ENCODE measurements at places on chromosomes 3 and 15.

DNA sequence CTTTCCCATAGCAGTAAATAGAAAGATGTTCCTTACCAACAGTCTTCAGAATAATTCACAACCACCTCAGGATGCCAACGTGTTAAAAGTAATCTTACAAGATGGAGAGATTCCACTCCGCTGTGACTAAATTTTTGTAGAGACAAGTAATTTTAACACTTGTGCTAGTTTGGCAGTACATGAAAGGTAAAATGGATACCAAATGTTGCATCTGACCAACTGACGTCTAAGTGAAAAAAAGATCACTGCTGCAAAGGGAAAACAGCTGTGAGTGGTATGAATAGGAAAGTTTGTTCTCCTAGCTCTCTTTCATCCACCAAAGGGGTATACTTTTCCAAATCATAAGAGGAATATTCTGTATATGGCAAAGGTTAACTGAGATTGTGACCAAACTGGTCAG, 2.6 kb downstream of the SPG21 start:
- DNase-seq = no peak

DNA sequence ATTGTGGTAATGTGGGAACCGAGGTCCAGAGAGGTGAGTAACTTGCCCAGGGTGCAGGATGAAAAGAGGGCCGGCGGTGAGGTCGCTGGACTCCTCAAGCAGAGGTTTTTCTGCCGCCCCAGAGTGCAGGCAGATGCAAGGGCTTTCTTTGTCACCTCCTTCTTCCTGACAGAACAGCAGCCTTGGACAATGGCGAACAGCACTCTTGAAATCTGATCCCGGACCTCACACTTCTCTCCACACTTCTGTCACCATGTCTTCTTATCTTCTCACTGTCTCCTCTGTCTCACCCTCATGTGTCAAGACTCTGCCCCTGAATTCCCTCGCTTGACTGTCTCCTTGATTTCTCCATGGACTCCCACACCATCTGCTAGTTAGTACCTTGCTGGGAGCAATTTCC, 15.4 kb upstream of the VPS8 start:
- no peak for DNase-seq

DNA sequence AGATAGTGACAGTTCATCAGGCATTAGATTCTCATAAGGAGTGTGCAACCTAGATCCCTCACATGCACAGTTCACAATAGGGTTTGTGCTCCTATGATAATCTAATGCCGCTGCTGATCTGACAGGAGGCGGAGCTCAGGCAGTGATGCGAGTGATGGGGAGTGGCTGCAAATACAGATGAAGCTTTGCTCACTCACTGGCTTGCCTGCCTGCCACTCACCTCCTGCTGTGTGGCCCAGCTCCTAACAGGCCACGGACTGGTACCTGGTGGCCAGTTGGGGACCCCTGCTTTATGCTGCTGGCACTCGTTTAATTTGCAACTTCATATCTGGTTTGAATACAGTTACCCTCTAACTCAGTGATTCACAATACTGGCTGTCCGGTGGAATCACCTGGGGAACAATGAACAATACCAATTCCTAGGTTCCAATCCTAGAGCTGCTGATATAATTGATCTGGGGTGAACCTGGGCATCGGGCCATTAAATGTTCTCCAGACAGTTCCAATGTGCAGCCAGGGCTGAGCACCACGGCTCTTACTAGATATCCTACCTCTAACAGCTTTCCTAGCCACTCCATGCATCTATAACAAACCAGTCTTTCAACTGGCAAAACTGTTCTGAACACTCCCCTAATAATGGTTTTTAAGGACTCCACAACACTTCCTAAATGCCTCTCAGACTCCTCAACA, 131.4 kb downstream of the ATP1B3 start:
- no peak for DNase-seq

DNA sequence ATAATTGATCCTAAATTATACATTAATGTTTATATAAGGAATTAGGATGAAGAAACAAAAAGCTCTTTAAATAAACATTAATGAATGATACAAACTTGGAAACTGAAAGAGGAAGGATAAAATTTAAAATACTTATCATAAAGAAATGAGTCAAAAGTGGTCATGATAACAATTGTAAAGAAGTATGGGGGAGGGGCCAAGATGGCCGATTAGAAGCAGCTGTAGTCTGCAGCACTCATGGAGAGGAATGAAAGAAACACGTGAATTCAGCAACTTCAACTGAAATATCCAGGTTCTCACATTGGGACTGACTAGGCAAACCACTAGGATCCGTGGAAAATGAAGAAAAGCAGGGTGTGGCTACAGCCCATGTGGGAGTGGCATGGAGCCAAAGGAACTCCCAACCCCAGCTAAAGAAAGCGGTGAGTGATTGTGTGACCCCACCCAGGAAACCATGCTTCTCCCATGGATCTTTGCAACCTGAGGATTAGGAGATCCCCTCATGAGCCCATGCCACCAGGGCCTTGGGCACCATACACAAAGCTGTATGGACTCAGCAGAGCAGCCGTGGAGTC, 13.1 kb upstream of the CP start:
- no peak for DNase-seq

- no peak for DNase-seq
Observed at GRCh38 chr15:67918205-67918861, 78.5 kb upstream of the RNU6-1 start.

DNA sequence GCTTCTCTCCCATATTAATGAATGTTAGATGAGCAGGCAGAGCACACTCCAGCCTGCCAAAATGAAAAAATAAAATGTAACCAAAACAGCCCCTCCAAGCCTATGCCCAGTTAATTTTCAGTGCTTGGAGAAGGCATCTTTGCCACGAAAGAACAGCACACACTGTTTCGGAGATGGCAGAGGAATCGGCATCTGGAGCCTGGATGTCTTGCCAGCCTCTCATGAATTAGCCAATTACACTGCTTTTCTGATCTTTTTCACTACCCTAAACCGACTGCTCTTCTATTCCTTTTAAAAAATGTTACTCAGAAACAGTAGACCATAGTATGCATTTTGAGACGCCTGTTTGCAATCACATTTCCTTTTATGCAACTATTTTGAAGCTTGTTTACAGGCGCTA, 249.6 kb downstream of the TLE3 start:
- DNase-seq = no peak

DNA sequence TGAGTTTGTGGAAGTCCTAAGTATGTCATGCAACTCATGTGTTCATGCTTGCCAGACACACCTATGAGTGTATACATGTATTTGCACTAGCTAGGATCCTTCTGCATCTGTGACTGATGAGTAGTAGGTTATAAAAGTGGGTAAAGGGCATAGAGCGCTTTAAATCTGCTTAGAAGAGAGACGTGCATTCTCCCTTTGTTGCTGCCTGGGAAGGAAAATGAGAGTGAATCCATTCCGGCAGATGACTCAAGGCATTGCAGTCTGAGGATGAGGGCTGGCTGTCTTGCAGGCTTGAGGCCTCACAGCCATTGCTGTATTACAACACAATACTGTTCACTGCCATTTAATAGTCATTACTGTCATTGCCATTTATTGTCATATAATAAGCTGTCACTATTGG, 120.8 kb upstream of the UMPS start:
- DNase-seq = no peak

- DNase-seq = peak; percentile 72
Observed at GRCh38 chr3:127760361-127760760, 62.0 kb downstream of the MGLL start.

DNA sequence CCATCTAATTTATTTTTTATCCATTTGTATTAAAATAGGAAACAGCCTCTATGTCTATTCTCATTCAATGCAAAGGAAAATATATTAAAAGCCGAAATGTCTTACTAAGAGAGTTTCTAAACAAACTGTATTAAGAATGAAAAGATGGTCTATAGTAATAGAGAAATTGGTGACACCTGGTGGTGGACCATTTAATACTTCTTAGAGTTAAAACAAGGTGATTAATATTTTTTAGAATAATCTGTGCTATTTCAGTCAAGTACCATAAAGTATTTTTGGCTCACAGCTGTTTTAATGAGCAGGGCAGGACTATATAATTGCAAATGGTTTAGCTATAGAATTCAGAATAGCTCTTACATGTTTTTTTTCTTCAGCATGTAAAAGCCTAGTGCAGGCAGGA, 55.7 kb downstream of the SYNPR start:
- no peak for DNase-seq

GRCh38 chr15:40982855-40983254, 29.6 kb downstream of the CHAC1 start:
- no peak for DNase-seq

GRCh38 chr15:95263751-95264150, 1032.4 kb downstream of the MCTP2 start:
- no peak for DNase-seq

DNA sequence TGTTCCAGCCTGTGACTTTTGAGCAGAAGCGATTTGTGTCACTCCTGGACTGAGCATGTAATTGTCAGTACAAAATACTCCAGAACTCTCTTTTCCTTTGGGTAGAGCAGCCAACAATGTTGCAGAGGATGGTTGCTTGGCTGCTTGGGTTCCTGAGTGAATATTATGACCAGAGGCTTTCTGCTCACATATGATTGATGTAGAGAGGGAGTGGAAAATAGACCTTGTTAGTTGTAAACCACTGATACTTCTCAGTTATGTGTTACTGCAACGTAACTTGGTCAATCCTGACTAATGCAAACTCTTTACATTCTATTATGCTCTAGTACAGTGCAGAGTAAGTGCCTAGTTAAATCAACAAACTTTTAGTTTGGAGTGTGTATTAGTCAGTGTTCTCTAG, 322.6 kb upstream of the KCNH8 start:
- no peak for DNase-seq

DNA sequence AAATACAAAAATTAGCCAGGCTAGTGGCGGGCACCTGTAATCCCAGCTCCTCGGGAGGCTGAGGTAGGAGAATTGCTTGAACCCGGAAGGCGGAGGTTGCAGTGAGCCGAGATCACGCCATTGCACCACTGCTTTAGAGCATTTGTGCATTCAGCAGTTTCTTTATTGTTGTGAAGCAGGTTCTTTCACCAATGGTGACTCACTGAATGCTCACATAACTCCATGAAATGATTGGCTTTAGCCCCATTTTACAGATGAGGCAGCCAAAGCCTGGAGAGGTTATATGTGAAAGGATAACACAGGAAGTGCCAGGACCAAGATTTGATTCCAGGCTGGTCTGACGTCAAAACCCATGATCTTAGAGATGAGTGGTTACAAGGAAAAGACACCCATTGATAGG, 195.2 kb downstream of the SLCO3A1 start:
- DNase-seq = no peak
